Activated T-helper 2 cell treated with anti-CD3 and anti-CD28 coated beads, Interferon-gamma antibody, Interleukin-2, Interleukin-4, amounts not matched to agents 10 μg/mL and 5 μg/mL and 100 μg/mL, durations not matched to agents 14 hours and 24 hours and 36 hours (primary cell): ENCODE measurements at places on chromosomes 5 and 9. TPM values are rescaled to one million over a fixed set of nuclear protein-coding genes. Genes with fewer than 3 reads are reported as not detected.

DNA sequence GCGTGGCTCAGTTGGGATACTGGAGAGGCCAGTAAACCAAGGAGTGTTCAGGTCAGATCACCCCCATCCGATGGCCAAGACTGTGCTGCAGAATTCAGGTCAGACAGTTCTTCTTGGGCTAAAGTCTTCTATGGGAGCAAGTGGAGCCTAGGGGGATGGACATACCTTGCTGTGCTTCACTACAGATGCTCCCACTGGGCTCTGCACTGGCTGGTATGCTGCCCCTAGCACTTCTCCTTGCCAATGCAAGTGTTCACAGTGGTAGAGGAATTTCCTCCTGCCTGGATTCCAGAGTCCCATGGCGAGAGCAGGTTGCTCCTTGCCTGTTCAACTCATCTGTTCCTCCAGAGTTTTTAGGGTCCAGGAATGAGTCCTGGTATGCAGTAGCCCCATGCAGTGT lies 134.2 kb upstream of the EDIL3 start:
- H3K27ac ChIP-seq, result no peak overlapping the region
- H3K4me1 ChIP-seq, result no peaks in the 10 kb centered on the region
- H3K4me3 ChIP-seq, result no peak overlapping the region
- DNase-seq, result no peak

DNA sequence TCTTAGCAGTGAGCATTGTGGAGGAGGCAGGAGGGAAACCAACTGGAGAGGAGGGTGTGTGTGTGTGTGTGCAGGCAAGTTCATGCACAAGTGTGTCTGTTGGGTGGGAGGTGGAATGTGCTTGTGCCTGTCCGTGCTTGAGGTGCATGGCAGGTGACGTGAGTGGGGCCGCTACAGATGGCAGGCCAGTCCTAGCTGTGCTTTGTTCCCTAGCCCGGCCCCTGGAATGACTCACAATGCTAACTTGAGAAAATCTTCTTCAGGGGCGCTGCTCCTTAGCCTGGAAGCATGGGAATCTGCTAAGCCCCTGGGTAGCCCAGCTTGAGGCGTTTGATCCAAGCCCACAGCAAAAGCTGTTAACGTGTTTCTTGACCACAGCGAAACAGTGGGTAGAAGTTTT lies 25.0 kb upstream of the DMRT2 start:
- no peak overlapping the region for H3K4me3 ChIP-seq
- no peaks in the 10 kb centered on the region for H3K4me1 ChIP-seq
- peaks cover 9% of the 10 kb centered on the region for H3K27me3 ChIP-seq

DNA sequence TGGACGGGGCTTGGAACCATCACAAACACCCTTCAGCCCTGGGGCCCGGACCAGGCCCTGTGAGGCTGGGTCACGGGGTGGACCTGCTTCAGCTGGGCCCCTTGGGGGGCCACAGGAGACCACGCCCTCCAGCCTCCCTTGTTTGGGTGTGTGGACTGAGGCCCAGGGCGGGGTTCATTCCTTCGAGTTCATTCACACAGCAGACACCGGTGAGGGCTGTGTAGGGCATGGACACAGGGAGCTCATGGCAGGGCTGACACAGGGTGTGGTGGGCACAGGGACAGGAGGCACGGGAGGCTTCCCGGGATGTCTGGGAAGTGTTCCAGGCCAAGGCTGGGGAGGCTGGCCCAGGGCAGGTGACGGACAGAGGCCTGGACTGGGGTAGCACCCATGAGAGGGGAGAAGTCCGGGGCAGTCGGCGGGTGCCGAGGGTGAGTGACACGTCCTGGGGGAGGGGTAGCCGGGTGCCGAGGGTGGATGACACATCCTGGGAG lies 8.9 kb downstream of the DNLZ start:
- H3K27me3 ChIP-seq, result no peaks in the 10 kb centered on the region
- no peak overlapping the region for H3K4me3 ChIP-seq
- no peaks in the 10 kb centered on the region for H3K36me3 ChIP-seq

DNA sequence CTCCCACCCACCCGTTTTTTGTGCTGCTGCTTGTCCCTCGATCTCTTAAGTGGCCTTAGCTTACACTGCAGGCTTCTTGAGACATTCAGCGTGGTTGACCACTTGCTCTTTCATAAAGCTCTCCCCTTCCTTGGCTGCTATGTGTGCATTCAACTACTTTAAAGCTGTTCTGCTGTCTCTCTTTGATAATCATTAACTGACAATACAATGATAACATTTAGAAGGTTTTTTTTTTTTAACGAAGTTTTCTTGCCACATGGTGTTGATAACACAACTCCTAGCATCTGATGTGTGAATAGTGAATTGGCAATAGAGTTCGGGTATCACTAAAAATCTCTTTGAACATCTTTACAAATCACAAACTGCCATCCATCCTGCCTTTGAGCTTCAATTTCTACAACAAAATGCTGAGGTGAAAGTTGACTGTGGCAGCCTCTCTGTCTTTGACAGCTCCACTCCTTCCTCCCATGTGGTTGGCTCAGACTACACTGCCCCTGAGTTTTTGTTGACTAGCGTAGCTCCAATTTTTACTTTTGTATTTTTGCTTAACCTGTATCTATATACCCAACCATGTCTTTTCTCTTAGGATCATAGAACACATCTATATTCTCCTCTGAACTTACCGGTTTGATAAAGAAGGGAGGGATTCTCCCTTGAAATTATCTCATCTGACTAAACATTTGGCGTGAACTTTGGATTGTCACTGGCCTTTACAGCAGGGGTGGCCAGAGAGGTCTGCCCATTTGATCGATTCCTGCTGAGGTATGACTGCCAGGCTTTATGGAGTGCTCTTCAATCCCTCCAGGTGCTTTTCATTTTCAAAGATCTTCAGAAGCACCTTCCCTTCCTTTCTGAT lies 409.4 kb upstream of the CD180 start:
- peaks cover under 1% of the 10 kb centered on the region for H3K27me3 ChIP-seq
- no peak for DNase-seq
- no peak overlapping the region for H3K27ac ChIP-seq
- H3K4me1 ChIP-seq, result no peaks in the 10 kb centered on the region
- no peak overlapping the region for H3K4me3 ChIP-seq

DNA sequence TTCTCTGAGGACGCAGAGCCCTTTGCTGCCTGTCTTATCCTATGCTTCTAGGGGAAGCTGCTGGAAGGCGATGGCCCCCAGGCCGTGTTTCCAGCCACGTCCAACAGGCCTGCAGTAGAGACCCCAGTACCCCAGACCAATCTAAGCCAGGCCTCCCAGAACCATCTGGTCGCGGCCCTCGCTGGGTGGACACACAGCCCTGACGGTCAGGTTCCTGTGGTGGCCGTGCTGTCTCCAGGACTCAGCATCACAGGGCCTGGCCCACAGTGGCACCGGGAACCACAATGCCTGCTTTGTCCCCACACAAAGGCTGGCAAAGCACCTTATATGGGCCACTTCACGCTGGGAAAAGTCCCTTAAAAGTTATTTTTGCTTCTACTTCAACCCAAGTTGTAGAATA lies 44.5 kb downstream of the SEMA4D start:
- H3K4me3 ChIP-seq, result no peak overlapping the region
- no peaks in the 10 kb centered on the region for H3K27me3 ChIP-seq
- H3K27ac ChIP-seq, result no peak overlapping the region
- peaks cover 79% of the 10 kb centered on the region for H3K36me3 ChIP-seq
- no peak for DNase-seq

FOXI1 gene
- total RNA-seq, result not detected in 2 replicates
